ENCODE measurements at places on chromosomes 2 and 18.
A peak's percentile ranks its signal among the peaks of the same experiment; 100 is the strongest.

- DNase-seq = no peak
Observed at GRCh38 chr2:233349005-233349998, 5.0 kb upstream of the DGKD start.

GRCh38 chr18:27520401-27520800 lies 335.3 kb upstream of the CHST9 start:
- DNase-seq = peak; percentile 1

DNA sequence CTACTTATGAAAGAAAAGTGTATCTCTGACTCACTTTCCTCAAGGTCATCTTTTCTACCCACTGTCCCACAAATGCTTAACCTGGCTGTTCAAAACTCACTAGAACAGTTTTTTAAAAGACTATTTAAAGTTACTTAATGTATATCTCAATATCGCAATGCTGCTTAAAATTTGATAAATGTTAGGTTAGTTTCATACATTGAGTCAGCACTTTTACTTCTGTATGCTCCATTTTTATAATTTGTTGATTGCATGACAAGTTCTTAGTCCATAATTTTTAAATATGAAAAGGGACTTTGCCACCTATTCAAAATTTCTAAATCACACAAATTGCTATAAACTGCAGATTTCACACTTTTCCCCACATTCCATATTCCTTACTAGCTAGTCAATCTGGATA lies 231.7 kb upstream of the SLC39A10 start:
- no peak for DNase-seq

- no peak for DNase-seq
Observed at GRCh38 chr18:75280427-75281280, 70.1 kb downstream of the TSHZ1 start.

DNA sequence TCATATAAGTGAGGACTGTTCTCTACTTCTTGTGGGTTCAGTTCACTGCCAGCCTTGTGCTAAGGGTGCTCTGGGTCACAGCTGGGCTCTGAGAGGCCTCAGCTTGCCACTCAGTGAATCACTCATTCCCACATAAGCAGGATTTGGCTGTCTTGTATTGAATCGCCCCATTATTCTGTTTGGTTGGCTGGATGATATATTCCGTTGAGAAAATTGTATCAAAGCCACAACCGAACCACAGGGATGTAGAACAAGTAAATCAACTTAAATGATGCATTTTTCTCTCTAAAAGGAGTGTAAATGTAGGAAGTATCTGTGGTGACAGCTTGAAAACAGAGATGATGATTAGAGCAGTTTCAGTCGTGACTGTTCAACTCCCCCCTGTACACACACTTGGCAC lies 39.6 kb downstream of the TTC39C start:
- peak; percentile 61 for DNase-seq

- DNase-seq = no peak
Observed at GRCh38 chr2:73987109-73987947, 2.6 kb downstream of the TET3 start.

GRCh38 chr2:68099260-68099659 lies 36.5 kb upstream of the C1D start:
- no peak for DNase-seq

Measured in stromal cell of bone marrow (primary cell).